Activated T-helper 9 cell treated with anti-CD3 and anti-CD28 coated beads, Interleukin-2, amount 50 U/mL, for 16 hours (primary cell): ENCODE measurements at places on chromosomes 11 and 22.

GRCh38 chr11:134485316-134485715, 73.3 kb upstream of the B3GAT1 start:
- DNase-seq = no peak

- DNase-seq = no peak
Measured at GRCh38 chr11:92384358-92384757, 159.7 kb downstream of the FAT3 start.

DNA sequence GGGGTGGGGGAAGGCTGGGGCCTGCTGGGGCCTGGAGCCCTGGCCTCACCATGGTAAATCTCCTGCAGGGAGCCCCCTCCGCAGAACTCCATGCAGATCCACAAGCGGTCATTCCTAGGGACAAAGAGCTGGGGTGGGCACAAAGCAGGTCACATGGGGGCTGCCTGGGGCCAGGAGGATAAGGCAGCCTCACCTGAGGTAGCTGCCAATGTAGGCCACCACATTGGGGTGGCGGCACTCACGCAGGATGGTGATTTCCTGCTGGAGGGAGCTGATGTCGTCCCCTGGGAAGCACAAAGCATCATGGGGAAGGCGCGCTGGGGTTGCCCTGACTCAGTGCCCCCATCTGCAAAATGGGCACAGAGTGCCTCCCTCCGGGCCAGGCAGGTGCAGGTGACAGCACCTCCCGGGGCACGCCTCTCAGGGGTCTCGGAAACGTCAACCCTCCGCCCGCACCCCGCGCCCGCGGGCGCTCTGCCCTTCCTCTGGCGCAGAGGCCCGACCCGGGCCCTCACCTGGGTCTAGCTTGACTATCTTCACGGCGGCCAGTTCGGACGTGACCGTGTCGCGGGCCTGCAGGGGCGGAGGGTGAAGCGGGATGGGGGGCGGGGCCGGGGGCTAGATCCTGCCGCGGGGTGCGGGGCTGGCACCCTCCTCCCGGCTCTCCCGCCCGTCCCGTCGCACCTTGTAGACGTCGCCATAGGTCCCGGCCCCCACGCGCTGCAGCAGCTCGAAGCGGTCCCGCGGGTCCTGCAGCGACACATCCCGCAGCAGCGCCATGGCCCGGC, 450 bp downstream of the MAP4K2 start:
- peak; percentile 14 for DNase-seq

DNA sequence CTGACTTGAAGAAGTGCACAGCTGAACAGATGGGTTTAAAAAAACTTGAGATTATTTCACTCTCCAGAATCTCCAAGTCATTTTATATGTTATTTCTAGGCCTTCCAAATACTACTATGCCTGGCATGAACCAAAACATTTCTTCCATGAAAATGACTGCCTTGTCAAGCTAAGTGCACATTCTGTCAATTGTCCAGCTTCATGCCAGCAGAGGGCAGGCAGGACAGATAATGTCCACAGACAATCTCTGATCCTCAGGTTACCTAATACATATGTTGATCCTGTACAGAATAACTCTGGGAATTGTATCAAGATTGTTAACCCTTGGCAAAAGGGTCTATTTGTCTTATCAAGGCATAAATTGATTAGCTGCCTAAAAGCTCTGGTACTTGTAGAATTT, 229.5 kb downstream of the AASDHPPT start:
- no peak for DNase-seq

DNA sequence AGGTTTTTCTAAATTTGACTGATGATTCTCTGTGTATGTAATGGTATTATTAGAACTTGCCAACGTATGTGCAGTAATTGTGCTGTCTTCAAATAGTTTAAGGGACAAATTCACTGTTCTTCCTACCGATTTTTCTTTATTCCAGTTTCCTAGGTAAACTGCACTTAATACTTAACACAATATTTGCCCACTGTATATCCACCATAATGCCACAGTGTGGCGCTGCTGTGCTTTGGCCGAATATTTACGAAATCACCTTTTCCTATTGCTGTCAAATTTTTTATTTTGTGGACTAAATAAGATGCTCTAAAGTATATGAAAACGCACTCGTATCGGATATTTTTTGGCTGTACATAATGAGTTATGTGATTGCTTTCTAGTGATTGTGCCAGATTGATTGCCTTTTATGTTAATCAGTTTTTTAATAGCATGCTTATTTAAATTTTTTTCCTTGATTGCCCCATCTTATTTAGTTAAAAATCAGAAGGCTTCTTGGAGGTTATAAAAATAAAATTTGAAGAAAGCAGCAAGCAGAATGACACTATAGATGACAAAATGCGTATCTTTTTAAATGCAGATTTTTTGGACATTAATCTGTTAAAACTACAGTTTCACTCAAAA, 10.5 kb downstream of the AASDHPPT start:
- no peak for DNase-seq
